ENCODE measurements at places on chromosomes 6 and 20. TPM values are rescaled to one million over a fixed set of nuclear protein-coding genes. Genes with fewer than 3 reads are reported as not detected.

Gene PRL
- not detected for polyA plus RNA-seq

Gene ZSCAN9
- polyA plus RNA-seq = 10.9 TPM

Gene BACH2
- 21.2 TPM for polyA plus RNA-seq

Gene AURKA
- polyA plus RNA-seq = 0.95 TPM

Gene DLK2
- polyA plus RNA-seq = not detected
